Stimulated activated CD8-positive, alpha-beta memory T cell treated with anti-CD3 and anti-CD28 coated beads, Interleukin-12 subunit alpha, Interleukin-12 subunit beta, amount 100 ng/mL, for 1 hour (primary cell): ENCODE measurements at places on chromosomes 1 and 21.

DNA sequence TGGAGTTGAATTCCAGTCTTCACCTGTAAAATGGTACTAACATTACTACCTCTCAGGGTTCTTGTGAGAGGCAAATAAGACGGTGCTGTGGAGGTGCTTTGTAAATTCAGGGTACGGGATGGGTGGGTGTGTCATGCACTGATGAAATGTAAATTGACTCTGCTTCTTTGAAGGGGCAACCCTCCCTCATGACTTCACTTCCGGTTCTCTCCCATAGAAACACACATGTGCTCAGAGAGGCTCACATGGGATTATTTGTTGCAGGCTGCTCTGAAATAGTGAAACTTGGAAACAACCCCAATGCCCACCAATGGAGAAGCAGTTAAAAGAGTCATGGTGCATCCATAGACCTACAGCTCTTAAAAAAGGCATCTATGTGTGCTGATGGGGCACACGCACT lies 44.9 kb upstream of the SCMH1 start:
- no peak for DNase-seq

GRCh38 chr1:57091642-57092041 lies 125.8 kb upstream of the C8B start:
- DNase-seq: no peak

DNA sequence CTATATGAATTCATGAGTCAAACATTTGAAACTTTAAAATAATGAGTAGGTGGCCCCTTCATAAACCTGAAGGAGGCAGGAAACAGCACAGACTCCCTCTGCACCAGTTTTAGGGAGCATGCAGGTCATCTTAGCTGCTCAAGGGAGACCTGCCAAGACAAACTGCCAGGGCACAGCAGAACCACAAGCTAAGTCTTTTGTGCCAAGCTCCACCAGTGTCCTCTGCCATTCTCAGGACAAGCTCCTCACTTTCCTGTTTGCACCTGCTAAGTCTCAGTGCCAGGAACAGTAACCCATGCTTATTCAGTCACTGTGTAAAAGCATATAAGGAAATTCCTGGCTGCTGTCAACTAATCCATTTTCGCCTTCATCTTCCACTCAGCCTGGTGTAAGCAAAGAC lies 368.9 kb downstream of the SEC16B start:
- DNase-seq: no peak

DNA sequence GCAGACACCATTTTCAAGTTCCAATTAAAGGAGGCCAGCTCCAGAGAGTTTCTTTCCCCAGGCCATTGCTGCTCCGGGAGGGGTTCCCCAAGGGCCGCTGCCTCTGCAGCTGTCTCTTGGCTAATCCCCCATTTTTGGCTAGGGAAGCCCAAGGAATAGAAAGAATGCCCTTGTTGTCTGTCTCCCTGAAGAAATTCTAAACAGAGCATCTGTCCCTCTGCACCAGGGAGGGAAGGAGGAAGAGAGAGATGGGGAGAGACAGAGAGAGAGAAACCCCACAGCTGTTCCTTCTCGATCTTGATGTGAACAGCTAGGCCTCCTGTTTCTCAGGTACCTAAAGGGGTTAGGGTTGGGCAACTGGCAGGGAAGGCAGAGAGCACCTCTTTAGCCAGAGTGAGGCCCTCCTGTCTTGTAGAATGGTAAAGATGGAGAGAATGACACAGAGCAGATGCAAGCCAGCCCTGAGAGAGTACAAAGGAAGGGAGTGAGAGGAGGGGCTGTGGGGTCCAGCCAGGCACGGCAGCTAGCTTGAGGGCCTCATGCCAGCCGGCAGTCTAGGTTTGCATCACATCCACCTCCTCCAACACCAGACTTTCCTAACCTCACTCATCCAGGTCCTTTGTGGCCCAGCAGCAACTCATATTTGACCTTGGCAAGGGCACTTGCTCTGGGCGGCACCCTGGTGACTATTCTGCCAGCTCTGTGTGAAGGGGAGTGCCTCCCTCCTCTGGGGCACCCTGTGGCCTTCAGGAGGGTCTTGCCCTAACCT lies 13.1 kb downstream of the OPTC start:
- DNase-seq: no peak

GRCh38 chr1:176193023-176193422 lies 14.1 kb downstream of the COP1 start:
- DNase-seq: no peak

DNA sequence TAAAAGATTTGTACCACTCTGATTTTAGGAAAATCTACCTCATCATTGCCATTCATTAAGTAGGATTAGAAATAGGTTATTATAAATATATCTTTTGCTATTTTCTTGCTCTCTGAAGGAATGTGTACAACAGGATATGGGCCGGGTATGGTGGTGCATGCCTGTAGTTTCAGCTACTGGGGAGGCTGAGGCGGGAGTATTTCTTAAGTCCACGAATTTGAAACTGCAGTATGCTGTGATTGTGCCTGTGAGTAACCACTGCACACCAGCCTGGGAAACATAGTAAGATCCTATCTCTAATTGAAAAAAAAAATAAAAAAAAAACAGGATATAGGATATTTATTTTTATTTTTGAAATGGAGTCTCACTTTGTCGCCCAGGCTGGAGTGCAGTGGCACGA lies 50.0 kb downstream of the CLIC4 start:
- DNase-seq: no peak

DNA sequence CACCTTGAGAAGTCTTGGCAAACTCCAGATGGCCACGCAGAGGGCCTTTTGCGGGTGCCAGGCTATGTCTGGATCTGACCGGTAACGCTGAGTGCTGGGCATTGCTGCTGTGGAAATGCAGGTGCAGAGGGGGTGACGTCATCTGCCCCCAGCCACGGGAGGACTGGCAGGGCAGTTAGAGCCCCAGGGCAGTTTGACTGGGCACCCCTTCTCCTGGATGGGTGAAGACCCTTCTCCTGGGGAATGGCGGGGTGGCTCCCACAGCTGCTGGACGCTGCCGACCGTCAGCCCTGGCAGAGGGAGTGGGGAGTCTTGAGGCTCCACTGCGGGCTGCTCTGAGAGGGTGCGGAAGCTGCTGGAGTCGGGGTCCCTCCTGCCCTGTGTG lies 12.6 kb upstream of the EDN2 start:
- no peak for DNase-seq

- DNase-seq: no peak
Measured at GRCh38 chr1:43309405-43310025, 8.7 kb downstream of the TIE1 start.

DNA sequence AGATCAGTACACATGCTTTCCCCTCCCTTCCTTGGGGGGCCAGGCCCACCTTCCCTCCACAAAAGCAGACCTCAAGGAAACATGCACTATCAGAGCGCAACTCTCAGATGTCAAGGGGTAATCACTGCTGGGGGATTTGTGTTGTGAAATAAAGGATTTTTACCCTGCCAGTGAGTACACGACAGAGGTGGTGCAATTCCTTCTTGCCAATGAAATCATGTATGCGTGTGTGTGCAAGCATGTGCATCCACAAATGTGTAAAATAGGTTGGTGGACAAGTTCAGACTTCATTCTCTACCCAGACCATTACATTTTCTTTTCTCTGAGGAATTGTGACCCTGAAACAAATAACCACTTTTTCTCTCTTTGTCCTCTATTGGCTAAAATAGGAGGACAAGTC lies 9.8 kb upstream of the NOS1AP start:
- DNase-seq: no peak

GRCh38 chr1:240174734-240175133 lies 83.1 kb downstream of the FMN2 start:
- DNase-seq: no peak

DNA sequence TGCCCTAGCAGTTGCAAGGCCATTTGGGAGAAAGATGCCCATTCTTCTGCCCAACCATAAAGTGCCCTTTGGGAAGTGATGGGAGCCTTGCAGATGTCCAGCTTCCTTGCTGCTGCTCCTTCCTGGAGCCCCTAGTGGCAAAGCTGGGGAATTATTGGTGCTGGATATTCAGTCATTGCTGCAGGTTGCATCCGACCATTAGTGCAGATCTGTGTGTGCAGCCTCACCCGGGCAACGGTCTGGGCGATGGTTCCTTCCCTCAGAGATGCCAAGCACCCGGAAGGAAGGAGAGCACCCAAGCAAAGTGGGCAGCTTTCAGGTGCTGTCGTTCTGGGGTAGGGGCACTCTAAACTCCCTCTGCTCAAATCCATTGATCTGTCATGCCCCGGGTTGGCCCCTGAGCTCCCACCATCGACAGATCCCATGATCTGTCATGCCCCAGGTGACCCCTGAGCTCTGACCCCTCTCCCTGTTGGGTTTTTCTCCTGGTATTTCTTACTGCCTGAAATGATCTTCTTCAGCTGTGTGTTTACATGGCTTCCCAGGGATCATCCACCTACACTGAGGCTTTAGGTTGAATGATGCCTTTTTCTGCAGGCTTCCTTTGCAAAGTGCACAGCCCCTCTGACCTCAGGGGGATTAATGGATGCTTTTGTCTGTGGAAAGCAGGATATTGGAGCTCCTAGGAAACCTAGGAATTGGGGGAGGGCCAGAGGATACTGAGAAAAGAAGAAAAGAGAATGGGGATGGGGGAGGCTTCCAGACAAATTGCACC lies 467.5 kb downstream of the PTPRU start:
- DNase-seq: no peak

GRCh38 chr1:110150330-110151174 lies at the start of gene SLC6A17:
Gene SLC6A17 (plus strand): TSS chr1:110150494. CDS start chr1:110166930, 16,436 bp downstream.
- no peak for DNase-seq

- no peak for DNase-seq
Measured at GRCh38 chr1:10756842-10757241, 39.6 kb downstream of the CASZ1 start.

- no peak for DNase-seq
Measured at GRCh38 chr1:65459397-65459768, 38.9 kb downstream of the LEPR start.

DNA sequence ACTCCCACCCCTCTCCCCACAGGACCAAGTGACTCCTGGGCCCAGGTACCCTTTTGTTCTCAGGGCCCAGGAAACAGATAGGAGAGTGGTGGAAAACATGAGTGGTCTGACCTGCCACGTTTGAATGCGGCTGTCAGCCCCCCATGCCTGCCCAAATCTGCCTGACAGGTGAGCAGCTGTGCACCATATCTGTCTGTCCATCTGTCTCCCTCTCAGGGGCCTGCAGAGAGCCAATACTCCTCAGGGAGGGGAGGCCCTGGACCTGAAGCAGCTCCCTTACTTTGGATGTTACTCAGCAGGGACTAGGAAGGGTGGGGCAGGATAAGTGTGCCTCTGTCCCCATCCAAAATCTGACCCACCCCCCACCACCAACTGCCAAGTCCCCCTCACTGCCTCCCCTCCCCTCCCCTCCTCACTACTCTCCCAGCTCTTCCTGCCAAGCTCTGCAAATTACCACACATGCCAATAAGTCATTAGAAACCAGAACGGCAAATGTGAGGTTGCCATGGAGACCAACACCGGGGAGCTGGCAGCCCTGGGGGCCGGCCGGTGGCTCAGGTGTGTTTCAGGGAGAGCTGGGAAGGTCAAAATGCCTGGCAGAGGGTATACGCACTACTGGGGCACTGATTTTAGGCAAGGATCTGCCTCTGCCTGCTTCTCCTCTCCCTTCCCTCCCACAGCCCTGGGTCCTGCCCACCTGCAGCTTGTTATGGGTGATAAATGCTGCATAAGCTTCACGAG lies 11.5 kb downstream of the LRRN2 start:
- no peak for DNase-seq

DNA sequence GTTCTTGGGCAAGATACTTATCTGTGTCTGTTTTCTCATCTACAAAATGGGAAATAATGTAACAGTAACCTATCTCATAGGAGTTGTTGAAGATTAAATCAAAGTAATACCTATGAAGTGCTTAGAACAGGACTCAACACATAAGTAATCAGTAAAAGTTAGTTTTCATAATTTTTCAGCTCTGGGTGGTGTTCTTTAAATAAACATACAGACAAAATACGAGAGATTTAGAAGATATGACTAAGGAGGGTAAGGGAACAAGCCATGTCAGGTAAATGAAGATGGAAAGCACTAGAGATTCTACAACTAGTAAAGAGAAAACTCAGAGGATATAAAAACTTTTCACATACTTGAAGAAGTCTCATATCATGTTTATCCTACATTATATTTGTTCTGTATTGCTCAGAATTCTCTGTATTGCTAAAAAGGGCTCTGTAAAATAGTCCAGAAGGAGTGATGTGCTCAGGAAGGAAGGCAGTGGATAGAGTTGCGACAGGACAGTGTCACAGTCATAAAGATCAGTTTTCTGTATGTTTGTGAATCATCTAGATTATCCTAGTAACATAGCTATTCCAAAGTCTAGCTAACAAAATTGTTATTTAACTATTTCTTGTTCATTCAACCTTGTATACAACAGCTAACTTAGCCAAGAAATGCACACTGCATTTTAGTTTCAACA lies 16.0 kb downstream of the LIN9 start:
- DNase-seq: no peak

DNA sequence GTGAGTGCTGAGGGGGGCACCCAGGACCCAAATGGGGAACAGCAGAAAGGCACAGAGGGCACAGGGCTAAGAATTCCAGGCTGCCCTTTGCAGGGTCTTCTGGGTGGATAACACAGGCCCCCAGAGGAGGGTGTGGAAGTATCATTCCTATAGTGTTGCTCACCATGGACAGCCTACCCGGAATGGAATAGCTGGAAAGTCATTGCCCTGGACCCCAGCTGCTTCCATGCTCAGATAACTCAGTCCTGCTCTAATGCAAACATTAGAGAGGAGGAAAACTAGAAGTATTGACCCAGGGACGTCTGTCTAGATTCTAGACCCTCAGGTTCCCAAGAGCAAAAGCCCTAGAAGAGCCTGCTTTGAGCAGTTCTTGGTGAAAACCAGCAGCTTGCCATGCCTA lies 24.7 kb downstream of the SLC6A17 start:
- no peak for DNase-seq

GRCh38 chr1:58762806-58763205 lies 21.0 kb downstream of the JUN start:
- no peak for DNase-seq

DNA sequence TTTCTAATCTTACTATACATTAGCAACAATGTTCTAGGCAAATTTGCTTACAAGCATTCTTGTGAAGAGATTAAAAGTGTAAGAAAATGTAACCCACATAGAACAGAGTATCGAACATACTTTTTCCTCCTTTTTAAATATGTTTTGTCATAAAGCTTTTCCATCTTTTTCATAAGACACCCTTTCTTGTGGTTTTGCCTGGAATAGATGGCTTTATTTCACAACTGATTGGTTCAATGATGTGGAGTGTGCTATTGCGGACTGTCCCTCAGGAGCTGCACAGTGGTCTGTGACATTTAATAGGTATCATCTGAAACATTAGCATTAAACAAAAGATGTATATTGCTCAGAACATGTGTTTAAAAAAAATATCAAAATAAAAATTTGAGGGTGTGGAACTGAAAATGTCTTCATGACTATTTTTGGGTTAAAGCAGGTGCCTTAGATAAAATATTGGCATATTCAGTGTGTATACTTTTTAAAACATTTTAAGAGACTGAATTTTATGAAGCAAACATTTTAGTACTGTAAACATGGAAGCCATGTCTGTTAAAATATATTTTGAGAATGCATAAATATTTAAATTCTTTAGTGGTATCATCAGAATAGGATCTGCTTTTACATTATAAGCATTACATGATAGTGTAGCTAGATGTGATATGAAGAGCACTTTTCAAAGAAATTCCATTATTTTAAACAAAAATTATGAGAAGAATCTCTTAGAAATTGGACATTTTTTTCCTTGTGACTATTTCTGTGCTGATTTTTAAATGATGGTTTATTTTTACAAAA lies 48.3 kb upstream of the C1orf146 start:
- DNase-seq: no peak
